ENCODE measurements at places on chromosomes 7 and 10. TPM values are rescaled to one million over a fixed set of nuclear protein-coding genes. Genes with fewer than 3 reads are reported as not detected.

The RTKN2 gene
- total RNA-seq, result 0.61 TPM

The ANKRD7 gene
- total RNA-seq, result not detected

The CHN2 gene
- total RNA-seq, result 23.2 TPM

The IFIT1B gene
- total RNA-seq, result not detected

The C7orf57 gene
- total RNA-seq, result 0.85 TPM

The SCART1 gene
- 13.8 TPM for total RNA-seq

DNA sequence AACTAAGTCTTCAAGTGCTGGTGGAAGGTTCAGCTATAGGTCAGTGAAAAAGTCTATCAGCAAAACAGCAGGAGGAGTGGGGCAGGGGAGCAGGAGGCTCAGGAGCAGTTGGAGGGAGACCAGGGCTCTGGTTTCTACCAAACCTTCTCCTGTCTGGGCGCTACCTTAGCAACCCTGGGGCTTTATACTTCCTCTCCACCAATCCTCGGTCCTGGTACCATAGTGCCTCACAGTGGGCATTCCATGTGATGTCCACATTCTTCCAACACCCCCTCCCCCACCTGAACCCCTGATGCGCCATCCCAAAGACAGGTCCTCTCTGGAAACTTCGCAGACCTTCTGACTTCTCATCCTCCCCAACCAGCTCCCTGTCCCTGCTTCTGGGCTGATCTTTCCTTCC lies 25.3 kb upstream of the ACSM6 start:
- no peak overlapping the region for H3K27ac ChIP-seq
- H3K36me3 ChIP-seq, result no peaks in the 10 kb centered on the region
- no peak for DNase-seq
- H3K27me3 ChIP-seq, result no peaks in the 10 kb centered on the region
- no peaks in the 10 kb centered on the region for H3K4me1 ChIP-seq
- no peak overlapping the region for H3K4me3 ChIP-seq

DNA sequence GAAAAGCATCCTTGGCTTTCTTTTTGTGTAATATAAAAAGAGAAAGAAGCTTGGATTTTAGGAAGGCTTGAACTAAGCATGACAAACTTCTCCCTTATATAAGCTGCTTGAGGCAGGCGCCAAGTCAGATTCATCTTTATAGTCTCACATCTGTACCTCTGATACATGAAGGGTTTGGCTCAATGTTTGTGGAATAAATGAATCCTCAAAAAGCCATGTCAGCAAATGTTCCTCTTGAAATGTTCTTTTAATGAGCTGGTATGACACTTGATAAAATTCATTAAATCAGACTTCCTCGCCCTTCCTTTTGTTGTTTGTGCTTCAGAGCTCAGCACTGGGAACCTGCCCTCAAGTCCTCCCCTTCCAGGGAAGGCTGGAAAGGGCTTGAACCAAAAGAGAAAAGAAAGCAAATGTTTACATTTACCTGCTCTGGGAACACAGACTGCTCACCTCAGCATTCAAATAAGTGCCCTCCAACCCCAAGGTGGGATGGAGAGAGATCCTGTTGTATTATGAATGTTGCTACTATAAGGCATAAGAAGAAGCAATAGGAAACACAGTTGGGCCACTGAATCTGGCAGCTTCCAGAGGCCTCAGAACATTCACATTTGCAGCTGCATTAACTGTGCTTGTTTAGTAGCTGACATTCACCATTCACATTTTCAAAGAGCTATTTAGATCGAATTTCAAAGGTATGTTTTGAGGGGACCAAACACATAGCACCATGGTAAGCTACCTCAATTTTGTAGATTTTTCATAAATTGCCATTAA lies 212.6 kb downstream of the CACNA2D1 start:
- H3K27me3 ChIP-seq, result no peaks in the 10 kb centered on the region
- no peaks in the 10 kb centered on the region for H3K4me1 ChIP-seq
- H3K36me3 ChIP-seq, result no peaks in the 10 kb centered on the region
- H3K27ac ChIP-seq, result no peak overlapping the region
- H3K4me3 ChIP-seq, result no peak overlapping the region

- H3K27ac ChIP-seq, result no peak overlapping the region
- DNase-seq, result no peak
- H3K27me3 ChIP-seq, result no peaks in the 10 kb centered on the region
- H3K36me3 ChIP-seq, result no peaks in the 10 kb centered on the region
These were observed 17.8 kb downstream of the CXCL12 start for GRCh38 chr10:44366941-44367630.

DNA sequence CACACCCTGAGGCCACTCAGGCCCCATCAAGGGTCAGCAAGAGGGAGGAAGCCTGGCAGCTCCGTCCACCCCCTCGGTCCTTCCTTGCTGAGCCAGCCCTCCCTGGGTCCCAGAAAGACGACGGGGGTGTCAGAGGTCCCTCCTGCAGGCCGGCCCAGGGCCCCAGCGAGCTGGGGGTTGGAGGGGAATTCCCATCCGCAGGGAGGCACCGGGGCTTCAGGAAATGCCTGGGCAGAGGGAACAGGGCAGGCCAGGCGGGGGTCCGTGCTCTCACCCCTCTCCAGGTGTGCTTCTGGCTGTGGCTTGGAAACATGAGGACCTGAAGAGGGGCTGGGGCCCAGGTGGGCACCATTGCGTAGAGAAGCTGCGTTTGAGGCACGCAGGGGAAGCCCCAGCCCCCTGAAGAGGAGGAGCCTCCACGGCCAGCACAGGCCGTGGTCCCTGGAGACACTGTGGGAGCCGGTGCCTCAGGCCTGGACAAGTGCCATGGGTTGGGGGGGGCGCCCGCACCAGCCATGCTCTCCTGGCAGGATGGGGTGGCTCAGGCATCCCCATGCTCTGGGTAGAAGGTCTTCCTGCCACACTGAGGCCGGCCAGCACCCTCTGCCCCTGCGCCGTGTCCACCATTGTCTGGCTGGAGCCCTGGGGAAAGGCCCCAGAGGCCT lies 66.7 kb downstream of the PDGFA start:
- no peak for DNase-seq
- H3K4me1 ChIP-seq, result peaks cover 27% of the 10 kb centered on the region

DNA sequence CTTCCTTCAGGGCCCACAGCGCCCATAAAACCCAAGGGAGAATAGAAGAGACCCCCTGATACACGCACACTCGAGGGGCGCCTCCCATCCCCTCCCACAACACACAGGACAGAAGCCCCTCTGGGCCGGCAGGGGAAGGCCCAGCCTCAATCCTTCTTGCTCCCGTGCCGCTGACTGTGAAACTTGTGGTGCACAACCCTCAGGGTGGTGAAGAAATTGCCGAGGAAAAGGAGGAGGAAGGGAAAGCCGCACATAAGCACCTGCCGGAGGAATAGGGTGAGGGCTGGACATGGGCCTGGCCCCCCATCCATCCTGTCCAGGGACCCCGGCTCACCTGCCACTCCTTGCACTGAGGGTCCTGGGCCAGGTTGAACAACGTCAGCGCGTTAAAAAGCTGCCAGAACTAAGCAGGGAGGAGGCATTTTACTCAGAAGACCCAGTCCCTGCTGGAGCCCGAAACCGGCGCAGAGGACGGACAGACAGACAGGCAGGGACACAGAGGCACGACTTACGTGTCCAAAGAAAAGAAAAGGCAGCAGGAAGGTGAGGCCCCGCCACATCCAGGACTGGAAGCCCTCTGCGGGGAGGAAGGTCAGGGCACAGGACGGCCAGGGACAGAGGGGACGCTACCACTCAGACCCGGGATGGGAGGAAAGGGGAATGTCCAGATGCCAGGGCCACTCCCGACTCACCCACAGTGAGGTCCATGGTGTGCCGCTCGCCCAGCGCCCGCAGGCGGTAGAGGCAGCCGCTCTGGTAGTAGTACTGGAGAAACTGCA lies 7.2 kb downstream of the TMEM120A start:
- H3K27me3 ChIP-seq, result no peaks in the 10 kb centered on the region
- no peak overlapping the region for H3K27ac ChIP-seq
- H3K4me1 ChIP-seq, result peaks cover 5% of the 10 kb centered on the region
- DNase-seq, result no peak

GRCh38 chr10:11177381-11177780 lies 159.7 kb downstream of the CELF2 start:
- H3K27ac ChIP-seq, result peak overlapping the region; percentile 86
- no peak for DNase-seq
- H3K4me1 ChIP-seq, result peaks cover 91% of the 10 kb centered on the region
- H3K4me3 ChIP-seq, result no peak overlapping the region
- H3K36me3 ChIP-seq, result peaks cover 76% of the 10 kb centered on the region

DNA sequence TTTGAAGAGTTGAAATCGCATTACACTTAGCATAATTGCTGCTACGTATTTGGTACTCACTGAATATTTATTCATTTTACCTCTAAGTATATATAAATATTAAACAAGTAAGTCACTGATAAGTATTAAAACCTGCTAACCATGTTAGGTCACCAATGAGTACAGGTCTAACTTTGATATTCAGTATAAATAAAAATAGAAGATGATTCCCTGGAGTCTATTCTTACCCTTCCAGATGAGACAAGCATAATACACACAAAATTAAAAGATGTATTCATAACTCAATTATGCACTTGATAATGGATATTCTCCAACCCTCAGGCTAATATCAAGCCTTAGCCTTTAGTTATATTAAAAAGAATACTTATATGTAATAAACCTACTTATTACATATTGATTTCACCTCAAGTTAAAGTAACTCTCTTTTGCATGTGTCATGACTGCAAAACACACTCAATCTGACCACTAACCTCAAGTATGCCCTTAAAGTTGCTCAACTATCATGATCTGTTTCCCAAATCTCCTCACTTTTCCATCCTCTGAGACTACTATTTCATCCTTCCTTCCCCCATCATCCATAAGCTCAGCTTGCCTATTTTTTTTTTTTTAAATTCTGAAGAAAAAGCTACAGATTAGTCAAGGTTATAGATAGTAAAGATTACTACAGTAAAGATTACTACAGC lies 46.8 kb downstream of the IPMK start:
- H3K27me3 ChIP-seq, result no peaks in the 10 kb centered on the region
- H3K36me3 ChIP-seq, result peaks cover 3% of the 10 kb centered on the region
- no peak for DNase-seq

- peaks cover 24% of the 10 kb centered on the region for H3K4me1 ChIP-seq
- H3K27ac ChIP-seq, result no peak overlapping the region
- DNase-seq, result no peak
- no peak overlapping the region for H3K4me3 ChIP-seq
These were observed 240.4 kb downstream of the CAMK1D start for GRCh38 chr10:12589791-12590190.

- H3K36me3 ChIP-seq, result no peaks in the 10 kb centered on the region
- no peak overlapping the region for H3K27ac ChIP-seq
- no peaks in the 10 kb centered on the region for H3K27me3 ChIP-seq
- DNase-seq, result no peak
- H3K4me3 ChIP-seq, result no peak overlapping the region
- H3K4me1 ChIP-seq, result no peaks in the 10 kb centered on the region
These were observed 130.9 kb downstream of the BMPER start for GRCh38 chr7:34036051-34036920.

- H3K27ac ChIP-seq, result no peak overlapping the region
- no peak for DNase-seq
- H3K4me3 ChIP-seq, result no peak overlapping the region
- no peaks in the 10 kb centered on the region for H3K27me3 ChIP-seq
- no peaks in the 10 kb centered on the region for H3K36me3 ChIP-seq
These were observed 502.6 kb downstream of the NRG3 start for GRCh38 chr10:82377608-82378007.

- no peak overlapping the region for H3K27ac ChIP-seq
- H3K36me3 ChIP-seq, result no peaks in the 10 kb centered on the region
- H3K27me3 ChIP-seq, result peaks cover 3% of the 10 kb centered on the region
- H3K4me3 ChIP-seq, result no peak overlapping the region
These were observed 372.1 kb downstream of the RPS24 start for GRCh38 chr10:78405736-78406135.

DNA sequence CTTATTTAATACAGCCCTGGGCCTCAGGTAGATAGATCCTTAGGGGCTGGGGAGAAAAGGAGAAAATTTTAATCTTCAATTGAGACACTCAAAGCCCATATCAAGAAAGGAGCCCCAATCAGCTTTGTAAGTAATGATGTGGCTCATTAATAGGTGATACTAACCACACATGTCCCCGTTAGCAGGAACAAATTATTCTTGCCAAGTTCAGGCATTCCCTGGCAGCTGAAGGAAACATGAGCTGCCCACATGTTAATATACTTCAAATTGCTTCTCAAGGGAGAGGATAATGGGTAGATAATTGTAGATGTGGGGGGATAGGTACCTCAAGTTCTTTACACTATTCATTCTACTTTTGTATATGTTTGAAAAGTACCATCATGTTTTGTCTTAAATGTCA lies 14.5 kb downstream of the IFIT5 start:
- H3K27ac ChIP-seq, result no peak overlapping the region
- H3K4me1 ChIP-seq, result no peaks in the 10 kb centered on the region
- no peaks in the 10 kb centered on the region for H3K27me3 ChIP-seq
- no peak for DNase-seq
- H3K4me3 ChIP-seq, result no peak overlapping the region
- H3K36me3 ChIP-seq, result no peaks in the 10 kb centered on the region

- no peaks in the 10 kb centered on the region for H3K4me1 ChIP-seq
- DNase-seq, result no peak
- no peaks in the 10 kb centered on the region for H3K36me3 ChIP-seq
- H3K27ac ChIP-seq, result no peak overlapping the region
These were observed 52.1 kb downstream of the SH2D4B start for GRCh38 chr10:80589726-80590373.

DNA sequence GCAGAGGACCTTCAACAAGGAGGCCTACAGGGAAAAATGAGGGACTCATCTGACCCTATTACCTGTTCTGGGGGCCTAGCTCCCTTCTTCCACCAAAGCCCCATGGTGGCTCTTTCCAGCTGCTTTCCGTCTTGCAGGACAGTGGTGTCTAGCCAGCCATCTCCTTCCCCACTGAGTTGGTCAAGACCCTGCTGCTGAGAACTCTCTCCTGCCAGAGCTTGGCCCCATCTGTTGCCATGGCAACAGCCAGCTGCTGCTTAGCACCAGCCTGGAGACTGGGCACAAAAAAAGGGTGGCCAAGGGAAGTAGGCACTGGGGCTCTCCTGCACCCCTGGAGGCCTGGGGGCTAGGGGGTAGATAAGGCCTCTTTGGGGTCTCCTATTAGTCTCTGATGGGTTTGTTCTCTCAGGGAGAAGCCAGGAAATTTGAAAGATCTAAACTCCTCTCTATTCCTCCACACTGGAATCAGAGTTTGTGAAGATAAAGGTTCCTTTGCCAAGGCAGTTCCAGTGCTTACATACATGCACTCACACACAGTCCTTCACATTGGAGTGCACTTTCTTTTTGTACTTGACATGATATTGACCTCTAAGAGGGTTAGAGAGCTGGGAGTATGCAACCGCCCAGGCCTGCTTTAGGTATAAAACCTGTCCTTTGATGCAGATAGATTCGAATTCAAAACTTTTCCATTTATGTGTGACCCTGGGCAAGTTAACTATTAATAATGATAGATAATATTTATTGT lies 15.8 kb downstream of the TSPAN33 start:
- H3K4me3 ChIP-seq, result no peak overlapping the region
- no peak overlapping the region for H3K27ac ChIP-seq
- no peaks in the 10 kb centered on the region for H3K27me3 ChIP-seq

DNA sequence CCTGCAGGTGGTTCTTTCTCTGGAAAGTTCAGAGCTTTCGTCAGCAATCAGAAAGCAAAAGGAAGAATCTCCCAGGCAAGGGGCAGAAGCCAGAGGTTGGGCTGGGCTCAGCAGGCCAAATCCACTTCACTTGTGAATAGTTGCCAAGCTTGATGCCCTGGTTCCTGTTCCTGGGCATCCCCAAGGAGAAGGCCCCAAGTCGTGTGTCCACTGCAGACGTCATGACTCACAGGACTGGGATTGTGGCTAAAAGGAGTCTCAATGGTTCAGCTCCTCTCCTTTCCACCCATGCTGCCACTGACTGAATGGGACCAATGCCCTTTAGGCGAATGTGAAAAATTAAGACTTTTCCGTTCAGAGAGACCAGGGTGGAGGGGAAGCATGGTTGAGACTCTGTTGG lies 38.6 kb upstream of the TRIM8 start:
- H3K4me1 ChIP-seq, result no peaks in the 10 kb centered on the region
- peaks cover 23% of the 10 kb centered on the region for H3K36me3 ChIP-seq
- no peak overlapping the region for H3K27ac ChIP-seq
- no peak overlapping the region for H3K4me3 ChIP-seq
- no peak for DNase-seq

All from natural killer cell (primary cell).